ENCODE measurements at places on chromosomes 7 and 10.

- DNase-seq: no peak
Observed at GRCh38 chr10:80068270-80068669, 10.2 kb upstream of the TMEM254 start.

DNA sequence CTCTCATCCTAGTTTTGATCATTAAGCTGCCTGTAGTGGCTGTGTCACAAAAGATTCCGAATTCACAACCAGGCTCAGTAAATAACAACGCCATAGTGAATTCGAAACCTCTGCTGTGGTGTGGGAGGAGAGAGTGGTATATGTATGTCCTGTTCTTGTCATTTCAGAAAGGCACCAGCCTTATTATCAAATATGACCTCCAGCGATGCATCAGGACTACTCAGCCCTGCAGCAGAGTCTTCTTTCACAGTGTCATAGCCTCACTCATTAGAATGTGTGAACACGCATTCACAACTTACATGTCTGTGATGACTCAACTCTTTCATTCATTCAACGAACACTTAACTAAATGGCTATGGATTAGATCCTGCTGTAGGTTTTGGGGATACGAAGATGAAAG, 15.3 kb downstream of the AOC1 start:
- no peak for DNase-seq

- DNase-seq: no peak
Observed at GRCh38 chr10:117364110-117364960, 10.9 kb downstream of the PDZD8 start.

- no peak for DNase-seq
Observed at GRCh38 chr7:142476077-142476476, 218.2 kb upstream of the PRSS58 start.

- DNase-seq: no peak
Observed at GRCh38 chr10:116772909-116773705, 30.7 kb upstream of the HSPA12A start.

- no peak for DNase-seq
Observed at GRCh38 chr7:146864644-146865043, 748.0 kb downstream of the CNTNAP2 start.

GRCh38 chr7:47454069-47454973, 127.6 kb downstream of the TNS3 start:
- no peak for DNase-seq

GRCh38 chr10:93379731-93380575, 102.2 kb downstream of the MYOF start:
- DNase-seq: no peak

DNA sequence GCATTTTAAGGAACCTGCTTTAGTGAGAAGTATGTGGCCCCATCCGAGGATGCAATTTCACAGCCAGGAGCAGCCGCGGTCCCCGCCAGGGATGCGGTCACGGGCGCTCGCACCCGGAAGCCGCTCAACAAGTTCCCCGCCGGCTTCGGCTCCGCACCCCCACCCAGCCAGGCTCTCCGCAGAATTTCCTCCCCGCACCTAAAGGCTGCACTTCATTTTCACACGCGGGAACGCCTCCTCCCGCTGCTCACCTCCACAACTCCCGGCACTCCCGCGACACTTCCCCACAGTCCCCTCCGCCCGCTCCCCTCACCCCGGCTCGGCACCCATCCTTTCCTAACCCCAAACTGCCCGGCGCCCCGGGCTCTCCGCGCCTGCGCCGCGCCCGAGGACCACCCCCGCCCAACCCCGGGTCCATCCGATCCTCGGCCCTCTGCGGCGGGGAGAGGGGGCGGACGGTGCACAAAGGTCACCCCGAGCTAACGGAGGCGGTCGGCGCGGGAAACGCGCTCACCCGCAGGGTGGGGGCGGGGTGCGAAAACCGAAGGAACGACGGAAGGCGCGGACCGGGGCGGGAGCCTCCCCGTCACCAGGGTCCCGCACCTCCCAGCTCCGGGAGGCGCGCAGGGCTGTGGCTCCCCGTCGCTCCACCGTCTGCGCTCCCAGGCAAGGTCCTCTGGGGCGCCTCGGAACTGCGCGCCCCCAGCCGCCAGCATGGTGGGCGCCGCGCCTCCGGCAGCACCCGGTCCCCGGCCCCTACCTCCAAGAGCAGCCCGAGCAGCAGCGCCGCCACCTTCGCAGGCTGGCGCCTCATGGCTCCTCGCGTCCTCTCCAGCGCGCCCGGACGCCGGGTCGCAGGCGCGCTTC, 558 bp downstream of the VOPP1 start:
- no peak for DNase-seq

DNA sequence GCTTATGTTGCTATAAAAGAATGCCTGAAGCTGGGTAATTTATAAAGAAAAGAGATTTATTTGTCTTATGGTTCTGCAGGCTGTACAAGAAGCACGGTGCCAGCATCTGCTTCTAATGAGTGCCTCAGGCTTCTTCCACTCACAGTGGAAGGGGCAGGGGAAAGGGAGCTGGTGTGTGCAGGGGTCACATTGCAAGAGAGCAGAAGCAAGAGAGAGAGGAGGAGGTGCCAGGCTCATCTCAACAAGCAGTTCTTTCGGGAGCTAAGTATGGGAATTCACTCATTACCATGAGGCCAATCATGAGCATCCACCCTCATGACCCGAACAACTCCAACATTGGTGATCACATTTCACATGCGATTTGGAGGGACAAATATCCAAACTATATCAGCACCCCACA, 17.2 kb upstream of the SLK start:
- DNase-seq: no peak

GRCh38 chr7:1260244-1260635, 27.6 kb downstream of the UNCX start:
- DNase-seq: no peak

Measured in esophagus squamous epithelium (tissue), 5 donors.